Hindlimb muscle (tissue), 1 donor: ENCODE measurements at places on chromosomes 1 and 21.

GRCh38 chr1:187862506-187862905 lies 1033.8 kb downstream of the PLA2G4A start:
- no peak for DNase-seq

DNA sequence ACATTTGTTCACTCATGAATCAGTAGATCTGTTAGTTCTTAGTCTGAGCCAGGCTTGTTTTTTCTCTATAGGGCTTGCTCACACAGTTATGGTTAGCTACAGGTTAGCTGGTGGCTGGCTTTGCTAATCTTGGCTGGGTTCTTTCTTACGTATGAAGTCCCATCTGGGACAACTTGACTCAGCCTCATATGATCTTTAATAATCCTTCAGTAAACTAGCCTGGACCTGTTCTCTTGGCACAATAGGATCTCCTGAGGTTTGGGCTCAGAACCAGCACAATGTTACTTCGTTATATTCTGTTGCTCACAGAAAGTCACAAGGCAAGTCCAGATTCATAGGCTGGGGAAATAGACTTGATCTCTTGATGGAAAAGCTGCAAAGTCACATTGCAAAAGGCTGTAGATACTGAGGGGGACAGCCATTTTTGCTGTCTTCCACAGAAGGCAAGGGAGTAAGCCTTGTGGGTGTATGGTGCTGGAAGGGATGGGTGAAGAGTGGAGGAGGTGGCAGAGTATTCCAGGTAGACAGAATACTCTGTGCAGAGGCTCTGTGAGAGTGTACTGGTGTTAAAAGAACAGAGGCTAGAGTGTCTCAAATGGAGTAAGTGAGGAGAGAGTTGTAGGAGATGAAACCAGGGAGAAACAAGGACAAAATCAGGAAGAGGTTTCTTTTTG lies 24.4 kb downstream of the EFCAB7 start:
- DNase-seq, result no peak

GRCh38 chr1:75276385-75276784 lies 142.2 kb downstream of the LHX8 start:
- no peak for DNase-seq

DNA sequence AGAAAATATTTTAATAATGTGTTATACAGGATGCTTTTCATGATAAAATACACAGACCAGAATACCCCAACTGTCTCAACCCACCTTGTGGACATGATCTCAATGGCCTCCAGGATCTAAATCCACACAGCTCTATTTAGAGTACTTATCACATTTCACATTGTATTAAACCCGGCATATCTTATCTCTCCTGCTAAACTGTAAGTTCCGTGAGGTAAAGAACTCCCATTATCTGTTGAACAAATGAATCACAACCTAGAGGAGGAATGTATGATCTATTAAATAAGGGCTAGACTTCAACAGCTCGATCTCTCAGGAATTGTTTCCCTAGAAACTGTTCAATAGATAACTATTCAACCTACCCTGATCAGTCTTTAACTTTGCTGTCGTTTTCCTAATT lies 6.9 kb downstream of the ETV3 start:
- no peak for DNase-seq

DNA sequence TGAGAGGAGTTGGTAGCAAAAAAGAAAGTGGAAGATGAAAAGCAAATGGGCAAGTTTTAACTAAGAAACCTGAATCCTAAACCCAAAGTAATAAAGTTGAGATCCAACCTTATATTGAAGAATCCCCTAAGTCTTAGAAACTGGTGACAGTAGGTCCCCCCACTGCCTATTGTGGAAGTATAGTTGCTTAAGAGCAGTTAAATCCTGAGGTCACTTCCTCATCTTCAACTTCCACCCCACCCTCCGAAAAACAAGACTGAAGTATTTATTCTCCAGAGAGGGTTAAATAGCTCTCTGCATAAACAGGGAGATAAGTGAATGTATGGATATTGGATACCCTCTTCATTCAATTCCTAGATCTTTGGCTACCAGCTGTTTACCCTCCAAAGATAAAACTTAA lies 3.3 kb upstream of the DSTYK start:
- DNase-seq, result no peak

- no peak for DNase-seq
These were observed 18.8 kb downstream of the SLC1A7 start for GRCh38 chr1:53123453-53124140.

- DNase-seq, result no peak
These were observed 63.9 kb upstream of the AK4 start for GRCh38 chr1:65084066-65084465.

GRCh38 chr1:11447903-11448302 lies 31.1 kb upstream of the DISP3 start:
- no peak for DNase-seq

- DNase-seq, result no peak
These were observed 179.7 kb downstream of the TNFSF18 start for GRCh38 chr1:172870901-172871606.

- DNase-seq, result no peak
These were observed 10.6 kb downstream of the GBP5 start for GRCh38 chr1:89261926-89262515.

GRCh38 chr1:107622966-107623365 lies 342.0 kb downstream of the VAV3 start:
- no peak for DNase-seq

- DNase-seq, result no peak
These were observed 91.1 kb downstream of the HLX start for GRCh38 chr1:220970311-220970710.

DNA sequence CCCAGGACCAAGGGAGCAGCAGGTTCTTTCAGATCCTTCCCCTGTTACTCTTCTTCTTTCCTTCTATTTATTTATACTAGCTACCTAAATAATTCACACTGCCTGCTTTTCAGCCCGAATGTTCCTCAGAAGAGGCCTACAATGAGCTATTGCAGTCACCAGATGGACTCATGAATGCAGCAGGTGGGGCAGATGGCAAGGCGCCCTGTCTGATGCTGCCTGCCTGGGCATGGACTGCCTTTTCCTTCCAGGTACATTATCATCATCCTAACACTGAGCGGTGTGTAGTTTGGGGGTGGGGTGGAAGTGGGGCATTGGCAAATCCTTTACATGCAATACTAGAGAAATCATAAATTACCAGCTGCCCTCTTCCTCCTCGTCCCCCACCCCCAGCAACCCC lies 17.6 kb downstream of the ESRRG start:
- no peak for DNase-seq

- DNase-seq, result peak; percentile 13
These were observed 323.1 kb downstream of the HHIPL2 start for GRCh38 chr1:222224636-222225315.

DNA sequence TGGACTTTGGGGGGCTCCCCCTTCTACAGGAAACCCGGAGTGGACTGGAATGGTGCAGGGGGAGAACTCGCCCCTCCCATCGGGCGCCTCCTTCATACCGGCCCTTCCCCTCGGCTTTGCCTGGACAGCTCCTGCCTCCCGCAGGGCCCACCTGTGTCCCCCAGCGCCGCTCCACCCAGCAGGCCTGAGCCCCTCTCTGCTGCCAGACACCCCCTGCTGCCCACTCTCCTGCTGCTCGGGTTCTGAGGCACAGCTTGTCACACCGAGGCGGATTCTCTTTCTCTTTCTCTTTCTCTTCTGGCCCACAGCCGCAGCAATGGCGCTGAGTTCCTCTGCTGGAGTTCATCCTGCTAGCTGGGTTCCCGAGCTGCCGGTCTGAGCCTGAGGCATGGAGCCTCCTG lies at the start of gene TNFRSF14:
Gene TNFRSF14 (plus strand): TSS at position 95 of the 401 bp plus-strand sequence. CDS start 294 bp downstream, at position 389.
- DNase-seq, result peak; percentile 64

GRCh38 chr1:63147783-63148182 lies 174.6 kb upstream of the FOXD3 start:
- no peak for DNase-seq

- no peak for DNase-seq
These were observed 256.8 kb downstream of the FAF1 start for GRCh38 chr1:50703240-50703639.
